CD8-positive, alpha-beta memory T cell (primary cell): ENCODE measurements at places on chromosomes 16 and 17.

DNA sequence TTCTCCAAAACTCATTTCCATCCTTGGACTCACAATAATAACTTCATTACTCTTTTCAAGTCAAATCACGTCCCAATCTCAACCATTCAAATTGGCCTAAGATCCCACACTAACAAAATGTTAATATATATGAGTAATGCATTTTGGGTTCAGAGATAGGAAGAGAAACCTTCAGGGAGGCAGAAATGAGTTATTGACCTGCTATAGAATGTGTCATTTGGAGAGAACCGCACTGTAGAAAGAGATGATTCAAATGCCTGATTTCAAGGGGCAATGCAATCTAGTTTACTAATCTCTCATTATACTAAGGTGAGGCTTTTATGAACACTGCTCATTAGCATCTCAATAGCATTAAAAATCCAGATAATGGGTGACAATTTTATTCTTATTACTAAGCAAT is 1595.0 kb upstream of the GOT2 start:
- DNase-seq: no peak

DNA sequence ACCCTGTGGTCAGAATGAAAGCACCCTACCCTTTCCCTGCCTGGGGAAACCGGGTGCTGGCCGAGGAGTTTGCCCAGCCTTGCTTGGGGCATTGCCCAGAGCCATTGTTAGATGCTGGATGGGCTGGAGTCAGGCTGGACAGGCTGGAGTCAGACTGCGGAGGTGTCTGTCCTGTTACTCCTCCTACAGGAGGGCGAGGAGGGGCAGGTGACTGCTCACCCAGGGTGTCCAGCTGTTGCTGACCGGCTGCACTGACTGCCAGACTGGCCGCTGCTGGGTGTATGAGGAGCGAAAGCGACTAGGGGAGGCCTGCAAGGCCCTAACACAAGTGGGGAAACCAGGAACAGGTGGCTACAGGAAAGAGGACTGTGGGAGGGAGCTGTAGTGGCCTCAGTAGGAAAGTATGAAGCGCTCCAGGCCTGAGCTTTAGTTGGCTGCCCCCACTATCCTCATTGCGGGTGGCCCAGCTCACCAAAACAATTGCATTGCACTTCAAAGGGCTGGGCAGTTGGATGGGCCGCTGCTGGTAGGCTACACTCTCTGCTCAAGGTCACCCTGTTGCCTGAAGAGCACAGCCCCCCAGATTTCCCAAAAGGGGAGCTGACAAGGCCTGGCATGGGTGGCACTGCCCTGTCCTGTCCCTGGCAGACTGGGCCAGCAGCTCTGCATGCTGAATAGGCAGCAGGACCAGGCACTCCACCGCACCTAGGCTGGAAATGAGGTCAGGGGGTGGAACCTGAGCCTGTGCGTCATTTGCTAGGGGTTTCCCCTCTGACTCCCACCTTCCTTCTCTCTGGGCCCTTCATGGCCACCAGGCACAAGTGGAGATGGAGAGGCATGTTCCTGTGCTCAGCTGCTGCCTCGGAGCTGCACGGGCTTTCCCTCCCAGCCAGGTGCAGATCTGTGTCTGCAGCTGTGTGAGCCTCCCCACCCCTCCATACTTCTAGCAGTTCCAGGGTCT is 18.4 kb downstream of the LDHD start:
- DNase-seq: peak; percentile 83

DNA sequence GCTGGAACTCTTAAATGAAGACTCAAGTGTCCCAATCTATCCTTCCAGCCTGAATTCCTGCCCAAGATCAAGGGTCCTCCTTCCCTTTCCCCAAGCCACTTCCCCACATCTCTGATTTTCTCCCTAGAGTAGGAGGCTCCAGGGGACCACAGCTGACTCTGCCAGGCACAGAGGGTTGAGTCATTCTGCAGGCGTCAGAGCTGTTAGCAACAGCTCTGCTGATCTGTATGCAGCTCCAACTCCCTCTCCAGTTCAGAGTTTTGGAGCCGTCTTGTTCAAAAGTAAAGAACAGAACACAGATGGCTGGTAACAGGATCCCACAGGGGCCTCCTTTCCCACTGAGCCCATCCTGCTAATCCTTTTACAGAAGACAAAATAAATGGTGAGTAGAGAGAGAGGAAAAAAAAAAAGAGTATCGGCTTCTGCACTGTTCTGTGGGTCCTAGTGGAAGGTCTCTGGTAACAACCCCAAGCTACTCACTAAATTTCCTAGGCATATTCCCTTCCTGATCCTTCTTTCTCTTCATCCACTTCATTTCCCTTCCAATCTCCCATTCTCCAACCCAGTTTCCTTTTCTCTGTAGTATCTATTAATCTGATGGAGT is 13.4 kb upstream of the TAOK1 start:
- DNase-seq: no peak

GRCh38 chr16:23858542-23858941 is 22.8 kb downstream of the PRKCB start:
- no peak for DNase-seq

GRCh38 chr17:7058831-7059447 is 15.0 kb upstream of the SLC16A11 start:
- no peak for DNase-seq
